ENCODE measurements at places on chromosomes 7 and 10. TPM values are rescaled to one million over a fixed set of nuclear protein-coding genes. Genes with fewer than 3 reads are reported as not detected.

DIP2C gene
- 0.76 TPM for total RNA-seq

AP4M1 gene
- total RNA-seq, result 8.8 TPM

PPP1R3A gene
- total RNA-seq, result not detected

AGBL3 gene
- 2.1 TPM for total RNA-seq

NKX6-2 gene
- total RNA-seq, result not detected

VSIR gene
- 78.2 TPM for total RNA-seq

RARRES2 gene
- total RNA-seq, result not detected

TUBAL3 gene
- not detected for total RNA-seq

TNS3 gene
- total RNA-seq, result 0.11 TPM

INMT gene
- 0.07 TPM for total RNA-seq

TMEM229A gene
- total RNA-seq, result not detected

ACSL5 gene
- total RNA-seq, result 32.1 TPM

CYP26C1 gene
- 0.05 TPM for total RNA-seq

HSPA12A gene
- total RNA-seq, result 0.74 TPM

ZNF804B gene
- not detected for total RNA-seq

OIT3 gene
- not detected for total RNA-seq

CRYGN gene
- not detected for total RNA-seq

FZD8 gene
- 0.18 TPM for total RNA-seq
